Activated naive CD4-positive, alpha-beta T cell treated with anti-CD3 and anti-CD28 coated beads for 36 hours (primary cell): ENCODE measurements at places on chromosomes 1 and 21.

GRCh38 chr1:163440090-163440489, 118.3 kb downstream of the NUF2 start:
- no peak for DNase-seq

- no peak for DNase-seq
These were observed 188.1 kb downstream of the TNR start for GRCh38 chr1:175555266-175555665.

GRCh38 chr1:219235903-219236481, 62.3 kb downstream of the LYPLAL1 start:
- DNase-seq = no peak

- no peak for DNase-seq
These were observed 854 bp downstream of the MYCL start for GRCh38 chr1:39900662-39901463.

DNA sequence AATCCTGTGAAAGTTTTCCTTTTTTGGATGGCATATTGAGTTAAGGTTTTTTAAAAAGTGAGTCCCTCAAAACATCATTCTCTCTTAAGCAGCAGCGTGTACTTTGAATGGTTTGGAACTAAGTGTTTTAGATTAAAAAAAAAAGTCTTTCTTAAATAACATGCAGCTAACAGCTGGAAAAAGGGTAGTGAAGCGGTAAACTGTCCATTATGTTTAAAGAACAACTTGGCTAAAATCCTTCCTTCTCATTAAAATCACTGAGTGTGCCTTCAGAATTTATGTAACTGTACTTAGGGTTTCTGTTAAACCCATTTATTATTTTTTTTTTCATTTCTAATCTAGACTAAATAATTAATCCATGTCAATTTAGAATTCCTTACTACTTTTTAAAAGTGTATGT, 254.2 kb upstream of the ADAMTS5 start:
- DNase-seq = no peak

GRCh38 chr1:186843226-186843625, 14.5 kb downstream of the PLA2G4A start:
- no peak for DNase-seq

DNA sequence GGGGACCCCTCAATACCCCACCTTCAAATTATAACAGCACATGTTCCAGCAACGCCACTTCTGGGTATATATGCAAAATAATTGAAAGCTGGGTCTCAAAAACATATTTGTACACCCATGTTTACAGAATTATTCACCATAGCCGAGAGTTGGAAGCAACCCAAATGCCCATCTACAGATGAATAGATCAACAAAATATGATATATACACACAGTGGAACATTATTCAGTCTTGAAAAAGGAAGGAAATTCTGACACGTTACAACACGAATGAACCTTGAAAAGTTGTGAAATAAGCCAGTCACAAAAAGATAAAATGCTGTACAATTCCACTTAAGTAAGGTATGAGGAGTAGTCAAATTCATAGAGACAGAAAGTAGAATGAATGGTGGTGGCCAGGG, 5.1 kb downstream of the TMCO4 start:
- no peak for DNase-seq

DNA sequence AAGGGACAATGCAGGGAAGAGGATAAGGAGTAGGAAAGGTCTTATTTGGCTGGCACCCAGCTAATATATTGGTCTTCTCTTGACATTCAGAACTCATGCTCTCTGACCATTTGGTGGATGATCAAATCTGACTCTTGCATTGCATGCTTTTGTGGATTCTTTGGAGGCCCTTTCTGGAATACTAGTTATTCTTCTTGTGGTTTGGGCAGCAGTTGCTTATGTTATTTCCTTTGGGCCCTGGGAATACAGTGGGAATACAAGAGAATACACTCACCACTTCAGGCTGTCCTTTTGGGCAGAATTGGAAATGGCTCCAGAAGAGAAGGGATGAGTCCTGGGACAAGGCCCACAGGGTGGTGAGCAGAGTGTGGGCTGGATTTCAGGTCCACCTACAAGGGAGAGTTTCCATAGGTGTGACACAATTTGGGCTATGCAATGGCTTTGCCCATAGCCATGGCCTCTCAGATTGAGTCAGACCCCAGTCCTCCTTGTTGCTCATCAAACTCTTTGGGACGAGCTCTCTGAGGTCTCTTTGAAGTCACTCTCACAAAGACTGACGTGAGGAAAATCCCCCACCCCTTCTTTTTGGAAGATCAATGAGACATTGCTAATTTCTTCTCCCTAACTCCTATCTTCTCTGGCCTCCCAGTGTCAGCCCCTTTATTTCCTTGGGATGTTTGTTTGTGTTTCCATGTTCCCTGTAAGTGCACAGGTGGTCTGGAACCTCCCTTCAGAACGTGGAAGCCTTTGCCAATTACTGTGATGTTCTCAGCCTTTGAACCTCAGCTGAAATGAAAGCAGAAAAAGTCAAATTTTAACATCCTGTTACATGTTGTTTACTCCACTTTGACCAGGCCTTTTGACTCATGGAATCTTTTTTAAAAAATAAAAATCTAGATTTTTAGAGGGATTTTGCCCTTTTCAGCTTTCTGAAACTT, 19.4 kb downstream of the HSD11B1 start:
- DNase-seq = peak; percentile 80

DNA sequence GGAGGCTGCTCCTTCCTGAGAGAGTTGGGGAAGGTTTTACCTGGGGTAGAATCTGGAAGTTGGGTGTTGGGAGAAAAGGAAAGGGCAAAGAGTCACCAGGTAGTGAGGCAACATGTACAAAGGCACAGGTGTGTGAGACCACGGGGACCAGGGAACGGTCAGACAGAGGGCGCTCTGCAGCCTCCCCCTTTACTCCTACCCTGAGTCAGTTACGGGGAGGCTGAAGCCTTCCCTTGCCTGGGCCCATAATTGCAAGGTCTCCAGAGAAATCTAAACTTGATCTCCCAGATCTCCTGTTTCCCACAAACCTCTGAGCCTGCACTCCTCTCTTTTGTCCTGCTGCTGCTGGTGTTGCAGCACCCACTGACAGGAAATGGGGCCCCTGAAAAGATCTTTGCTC, 22.0 kb downstream of the CCN1 start:
- no peak for DNase-seq

- no peak for DNase-seq
These were observed 262.3 kb downstream of the PTBP2 start for GRCh38 chr1:96983866-96984265.

DNA sequence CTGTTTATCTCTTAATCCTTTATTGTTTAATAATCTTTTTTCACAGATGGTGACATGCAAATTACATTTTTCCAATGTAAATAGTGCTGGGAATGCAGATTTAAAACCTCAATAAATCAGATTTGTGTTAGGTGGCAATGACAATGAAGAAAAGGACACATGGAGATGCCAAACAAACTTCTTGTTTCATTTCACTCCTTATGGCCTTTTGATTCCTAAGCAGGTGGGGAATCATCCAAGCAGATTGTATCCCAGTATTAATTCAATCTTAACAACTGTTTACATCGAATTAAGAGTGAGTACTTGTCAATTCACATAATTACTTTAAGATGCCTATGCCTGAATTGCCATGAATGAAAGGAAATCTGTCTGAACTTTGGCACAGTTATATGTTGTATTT, 98.9 kb upstream of the RGS18 start:
- no peak for DNase-seq

DNA sequence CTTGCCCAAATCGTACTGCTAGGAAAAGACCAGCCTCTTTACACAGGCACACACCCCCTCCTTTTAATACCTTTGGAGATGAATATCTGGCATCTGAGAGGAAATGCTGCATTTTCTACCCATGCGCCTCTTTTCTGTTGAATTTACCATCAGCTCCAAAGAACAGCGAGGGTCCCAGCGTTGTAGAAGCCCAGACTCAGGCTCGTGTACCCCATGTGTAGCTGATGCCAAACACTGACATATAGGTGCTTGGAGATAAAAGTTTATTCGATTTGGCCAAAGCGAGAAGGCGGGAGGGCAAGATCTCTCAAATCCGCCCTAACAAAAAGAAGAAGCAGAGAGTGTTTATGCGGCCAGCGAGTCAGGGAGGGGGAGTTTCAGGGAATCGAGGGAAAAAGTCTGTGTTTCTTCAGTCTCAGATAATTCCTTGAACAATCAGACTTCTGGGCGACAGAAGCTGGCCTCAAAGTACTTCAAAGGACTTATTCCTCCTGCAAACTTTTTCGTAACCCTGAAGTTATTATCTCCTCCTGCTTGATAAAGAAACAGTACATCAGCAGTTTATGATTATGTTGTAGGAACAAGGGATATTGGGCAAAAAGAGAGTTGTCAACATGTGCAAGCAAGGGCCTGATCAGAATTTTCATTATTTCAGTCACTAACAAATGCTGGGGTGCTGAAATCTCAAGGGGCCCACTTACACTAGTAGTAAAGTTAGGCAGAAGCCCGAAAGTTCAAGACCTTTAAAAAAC, 642 bp upstream of the CREG1 start:
- no peak for DNase-seq

DNA sequence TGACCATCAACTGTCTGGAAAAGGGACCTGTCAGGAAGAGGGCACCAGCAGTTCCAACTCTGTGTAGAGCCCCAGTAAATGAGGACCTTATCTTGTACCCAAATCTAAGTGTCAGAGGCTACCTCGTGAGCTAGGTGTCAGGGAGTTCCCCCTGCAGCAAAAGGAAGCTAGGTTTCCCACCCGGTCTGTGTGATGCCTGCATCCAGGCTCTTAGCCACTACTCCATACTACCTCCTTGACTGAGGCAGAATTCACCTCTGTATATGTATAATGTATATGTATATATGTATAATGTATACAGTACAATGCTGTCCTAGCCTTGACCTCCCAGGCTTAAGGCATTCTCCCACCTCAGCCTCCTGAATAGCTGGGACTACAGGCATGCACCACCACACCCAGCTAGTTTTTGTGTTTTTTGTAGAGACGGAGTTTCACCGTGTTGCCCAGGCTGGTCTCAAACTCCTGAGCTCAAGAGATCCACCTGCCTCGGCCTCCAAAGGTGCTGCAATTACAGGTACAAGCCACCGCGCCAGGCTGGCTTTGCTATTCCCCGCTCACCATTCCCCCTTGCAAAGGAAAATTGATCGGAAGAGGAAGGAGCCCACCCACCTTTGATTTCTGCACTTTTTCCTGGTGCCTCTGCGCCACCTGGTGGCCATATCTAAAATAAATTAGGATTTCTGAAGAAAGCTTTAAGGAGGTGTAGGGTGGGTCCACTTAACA, 15.7 kb upstream of the LUZP1 start:
- peak; percentile 25 for DNase-seq

DNA sequence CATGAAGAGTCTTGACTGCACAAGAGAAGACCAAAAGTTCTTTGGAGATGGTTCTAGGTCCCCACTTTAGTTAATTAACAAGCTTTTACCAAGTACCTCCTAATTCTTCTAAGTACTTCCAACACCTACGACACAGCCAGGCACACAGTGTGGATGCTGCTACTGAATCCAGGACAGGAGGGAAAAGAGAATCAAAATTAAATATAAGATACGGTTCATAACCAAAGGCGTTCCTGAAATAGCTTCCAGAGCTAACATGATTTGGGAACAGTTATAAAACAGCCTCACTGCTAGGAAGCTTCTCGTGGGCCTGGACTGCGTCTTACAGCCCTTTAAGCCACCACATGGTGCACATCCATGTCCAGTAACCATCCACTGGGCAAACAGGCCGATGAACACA, 75.0 kb downstream of the CD34 start:
- no peak for DNase-seq

DNA sequence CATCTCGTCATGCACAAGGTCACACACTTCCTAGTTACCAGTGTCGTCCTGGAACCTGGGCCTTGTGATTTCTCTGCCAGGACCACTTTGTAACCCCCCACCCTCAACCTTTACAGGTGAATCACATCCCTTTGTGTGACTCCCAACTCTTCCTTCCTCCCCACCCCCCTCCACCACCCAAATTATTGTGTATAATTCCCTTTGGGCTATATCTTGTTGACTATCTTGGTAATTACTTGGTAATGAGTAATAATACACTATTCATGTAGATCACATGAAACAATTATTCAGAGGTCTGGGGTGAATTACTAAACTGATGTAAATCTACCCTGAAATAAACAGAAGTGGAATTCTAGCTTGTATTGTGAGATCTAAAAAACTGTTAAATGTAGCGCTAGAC, 1.7 kb downstream of the KCNK1 start:
- DNase-seq = no peak

GRCh38 chr1:208242146-208242545, 2.0 kb downstream of the PLXNA2 start:
- no peak for DNase-seq

GRCh38 chr1:54012008-54012325, 6.0 kb downstream of the LDLRAD1 start:
- no peak for DNase-seq

DNA sequence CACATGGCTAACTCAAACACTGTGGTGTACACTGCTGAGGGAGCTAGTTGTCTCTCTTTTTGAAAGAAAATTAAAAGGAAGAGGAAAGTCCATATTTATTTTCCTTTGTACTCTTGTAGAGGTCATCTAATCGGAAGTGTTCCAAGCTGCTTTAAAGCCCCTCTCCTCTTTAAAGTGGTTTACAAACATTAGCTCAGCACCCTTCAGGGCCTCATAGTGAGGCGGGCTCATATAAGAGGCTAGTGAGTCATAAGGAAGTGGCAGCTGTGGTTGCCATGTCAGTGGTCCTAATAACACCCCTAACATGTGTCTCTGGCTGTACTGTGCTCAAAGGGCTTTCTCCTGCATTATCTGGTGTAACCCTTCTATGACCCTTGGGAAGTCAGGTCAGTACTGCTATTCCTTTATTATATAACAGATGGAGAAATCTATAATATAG, 104.4 kb upstream of the SERBP1 start:
- DNase-seq = no peak

GRCh38 chr21:38825921-38826320, 20.2 kb downstream of the ETS2 start:
- no peak for DNase-seq

DNA sequence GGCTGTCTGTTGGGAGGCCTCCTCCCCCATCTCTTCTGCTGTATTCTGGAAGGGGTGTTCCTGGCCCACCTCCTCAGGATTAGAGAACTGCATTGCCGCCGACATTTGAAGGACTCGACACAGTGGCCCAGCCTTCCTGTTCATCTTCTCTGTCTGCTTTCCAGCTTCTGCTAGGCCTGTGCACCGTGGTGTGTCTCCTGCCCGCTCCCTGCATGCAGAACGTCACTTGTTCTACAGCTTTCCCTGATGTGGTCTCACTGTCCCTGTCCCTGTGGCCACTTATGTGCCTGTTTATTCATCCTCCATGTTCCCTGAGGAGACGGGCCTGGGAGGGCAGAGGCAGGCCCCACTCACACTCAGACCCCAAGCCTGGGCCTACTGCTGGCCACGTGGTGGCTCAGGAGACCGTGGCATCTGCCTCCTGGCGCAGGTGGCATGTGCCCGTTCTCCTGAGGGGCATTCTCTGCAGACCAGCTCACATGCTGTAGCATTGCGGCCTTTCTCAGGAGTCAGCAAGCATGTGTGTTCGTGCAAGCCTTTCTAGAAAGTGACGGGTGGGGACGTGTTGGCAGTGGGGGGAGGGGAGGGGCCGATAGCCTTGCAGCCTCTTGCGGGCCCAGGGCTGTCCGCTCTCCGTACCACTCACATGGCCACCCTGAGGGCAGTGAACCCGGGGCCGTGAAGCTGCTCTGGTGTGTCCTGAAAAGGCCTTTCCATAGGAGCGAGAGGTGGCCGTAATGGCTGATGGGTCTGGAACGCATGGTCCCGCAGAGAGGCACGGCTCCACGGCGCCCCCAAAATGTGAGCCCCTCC, 35.9 kb downstream of the POFUT2 start:
- no peak for DNase-seq

GRCh38 chr21:32868631-32869454, 97.3 kb upstream of the PAXBP1 start:
- DNase-seq = no peak

- no peak for DNase-seq
These were observed 86.3 kb downstream of the CAMK2N1 start for GRCh38 chr1:20399606-20400180.

- no peak for DNase-seq
These were observed 159.9 kb downstream of the ZBTB18 start for GRCh38 chr1:244210884-244211558.
